ENCODE measurements at places on chromosomes 11 and 22.
A peak's percentile ranks its signal among the peaks of the same experiment; 100 is the strongest.

GRCh38 chr11:58497951-58498350, 10.0 kb downstream of the OR5B21 start:
- no peak for DNase-seq

- DNase-seq: no peak
These were observed 10.9 kb downstream of the GAS2 start for GRCh38 chr11:22677153-22677903.

DNA sequence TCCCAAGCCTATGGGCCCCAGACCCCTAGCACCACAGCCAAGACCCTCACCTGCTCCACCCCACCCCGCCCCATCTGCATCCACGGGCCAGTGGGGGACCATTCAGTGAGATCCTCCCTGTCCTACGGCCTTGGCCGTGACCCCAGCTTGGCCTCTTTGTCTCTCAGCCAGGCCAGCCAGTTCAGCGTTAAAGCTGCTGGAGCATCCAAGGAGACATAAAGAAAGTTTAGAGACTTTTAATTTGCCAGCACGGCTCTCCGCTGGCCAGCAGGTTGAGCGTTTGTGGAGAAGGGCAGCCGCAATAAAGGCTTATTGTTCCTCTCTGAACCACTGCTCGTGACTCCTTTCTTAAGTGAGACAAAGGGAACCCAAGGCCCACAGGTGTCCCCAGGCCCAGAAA, 49.3 kb upstream of the LMO1 start:
- no peak for DNase-seq

GRCh38 chr11:121091492-121092152, 9.4 kb upstream of the TECTA start:
- DNase-seq: peak; percentile 14

- DNase-seq: no peak
These were observed 15.4 kb downstream of the XRCC6 start for GRCh38 chr22:41636467-41636866.

DNA sequence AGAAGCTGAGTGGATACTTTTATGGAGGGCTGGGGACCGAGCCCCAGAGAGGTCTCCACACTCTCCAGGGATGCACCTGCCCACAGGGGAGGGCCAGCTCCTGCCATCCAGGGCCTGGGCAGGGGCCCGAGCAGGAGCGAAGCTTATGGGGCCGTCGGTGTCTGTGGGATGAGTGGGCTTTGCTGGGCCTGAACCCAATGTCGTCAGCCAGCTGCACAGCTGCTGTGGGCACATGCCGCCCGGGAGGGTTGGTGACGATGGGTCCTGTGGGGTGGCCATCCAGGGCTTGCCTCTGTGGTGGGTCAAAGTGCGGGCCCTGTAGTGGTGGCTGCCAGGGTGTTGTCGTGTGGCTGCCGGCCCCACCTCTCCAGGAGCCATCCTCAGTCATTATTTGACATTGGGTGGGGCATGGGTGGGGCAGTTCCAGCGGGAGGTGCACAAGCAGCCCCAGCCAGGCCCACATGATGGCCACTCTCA, 447.1 kb downstream of the TBC1D22A start:
- DNase-seq: no peak

GRCh38 chr11:45906096-45906682, 882 bp downstream of the FREY1 start:
- peak; percentile 26 for DNase-seq

GRCh38 chr11:69817265-69818230, 1.7 kb downstream of the FGF3 start:
- DNase-seq: no peak

DNA sequence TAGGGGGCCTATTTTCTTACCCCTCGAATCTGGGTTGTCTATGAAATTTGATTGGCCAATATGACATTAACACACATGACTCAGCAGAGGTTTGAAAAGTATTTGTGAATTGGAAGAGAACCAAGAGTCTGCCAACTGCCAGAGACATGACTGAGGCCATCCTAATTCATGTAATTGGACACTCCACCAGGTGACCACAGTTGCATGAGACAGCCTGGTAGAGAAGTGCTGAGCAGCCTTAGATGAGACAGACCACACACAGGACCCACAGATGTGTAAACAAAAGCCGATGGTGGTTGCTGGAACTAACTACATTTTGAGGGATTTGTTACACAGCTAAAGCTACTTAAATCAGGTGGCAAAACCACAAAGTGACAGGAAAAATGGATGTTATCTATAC, 855 bp upstream of the MS4A5 start:
- DNase-seq: no peak

- DNase-seq: no peak
These were observed 711.6 kb downstream of the METTL15 start for GRCh38 chr11:28819741-28820140.

DNA sequence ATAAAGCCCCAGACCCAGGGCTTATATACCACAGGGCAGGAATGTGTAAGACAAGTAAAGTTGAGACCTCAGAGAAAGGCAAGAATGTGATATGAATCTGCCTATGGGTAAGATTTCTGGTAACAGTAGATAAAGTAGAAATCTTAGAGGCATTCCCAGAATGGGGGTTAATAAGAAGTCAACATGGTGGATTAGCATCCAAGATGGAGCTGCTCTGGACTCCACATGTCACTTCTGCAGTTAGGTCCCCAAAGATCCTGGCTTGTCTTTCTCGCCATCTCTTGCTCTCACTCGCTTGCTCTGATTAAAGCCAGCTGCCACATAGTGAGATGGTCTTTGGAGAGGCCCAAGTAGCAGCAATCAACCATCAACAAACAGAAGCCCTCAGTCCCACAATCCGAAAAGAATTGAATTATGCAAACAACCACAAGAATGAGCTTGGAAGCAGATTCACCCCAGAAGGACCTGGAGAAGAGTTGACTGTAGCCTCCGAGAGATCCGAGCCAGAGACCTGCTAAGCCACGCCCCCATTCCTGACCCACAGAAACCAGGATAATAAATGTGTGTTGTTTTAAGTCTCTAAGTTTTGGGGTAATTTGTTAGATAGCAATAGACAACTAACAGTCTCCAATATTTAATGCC, 5.4 kb upstream of the C11orf86 start:
- no peak for DNase-seq

DNA sequence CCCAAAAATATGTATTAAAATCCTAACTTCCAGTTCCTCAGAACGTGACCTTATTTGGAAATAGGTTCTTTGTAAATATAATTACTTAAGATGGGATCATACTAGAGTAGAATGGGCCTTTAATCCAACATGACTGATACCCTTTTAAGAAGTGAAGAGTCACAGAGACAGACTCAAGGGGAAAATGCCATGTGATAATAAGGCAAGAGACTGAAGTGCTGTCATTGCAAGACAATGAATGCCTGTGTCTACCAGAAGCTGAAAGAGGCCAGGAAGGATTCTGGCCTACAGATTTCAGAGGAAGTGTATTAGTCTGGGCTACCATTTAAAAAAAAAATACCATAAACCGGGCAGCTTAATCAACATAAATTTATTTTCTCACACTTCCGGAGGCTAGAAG, 85.9 kb upstream of the LRRC55 start:
- DNase-seq: no peak

- peak; percentile 71 for DNase-seq
These were observed 10.2 kb downstream of the PACS1 start for GRCh38 chr11:66080055-66080817.

GRCh38 chr11:86740628-86741483, 59.5 kb upstream of the PRSS23 start:
- DNase-seq: no peak

DNA sequence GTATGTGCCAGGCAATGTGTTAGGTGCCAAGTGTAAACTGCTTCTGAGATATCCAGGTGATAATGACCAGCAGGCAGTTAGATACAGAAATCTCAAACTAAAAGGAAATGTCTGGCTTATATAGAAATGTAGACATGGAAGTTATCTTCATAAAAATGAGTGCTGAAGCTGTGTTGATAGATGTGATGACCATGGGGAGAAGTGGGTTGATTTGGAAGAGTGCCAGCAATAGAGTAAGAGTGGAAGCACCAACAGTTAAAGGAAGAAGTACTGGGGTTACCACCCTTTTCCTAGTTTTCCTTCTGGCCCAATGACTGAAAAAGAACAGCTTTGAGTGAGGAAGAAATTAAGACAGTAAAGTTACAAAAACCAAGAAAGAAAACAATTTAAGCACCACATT, 68.5 kb downstream of the C2CD3 start:
- DNase-seq: no peak

DNA sequence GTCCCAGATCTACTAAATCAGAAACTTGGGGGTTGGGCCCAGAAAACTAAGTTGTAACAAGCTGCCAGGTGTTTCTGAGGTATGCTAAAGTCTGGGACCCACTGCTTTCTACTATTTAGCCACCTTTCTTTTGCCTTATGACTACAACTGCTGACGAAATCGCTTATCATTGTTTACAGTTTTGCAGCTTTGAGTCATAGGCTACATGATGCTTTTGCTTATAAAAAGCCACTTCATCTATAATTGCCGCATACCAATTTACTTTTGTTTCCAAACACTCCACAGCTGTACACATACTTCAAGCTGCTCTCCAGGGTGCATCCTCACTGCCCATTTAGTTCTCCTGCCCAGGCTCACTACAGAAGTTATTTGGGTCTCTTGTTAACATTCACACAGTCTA, 144.7 kb downstream of the ENTHD1 start:
- no peak for DNase-seq

GRCh38 chr22:40654522-40655167, 18.1 kb upstream of the MRTFA start:
- no peak for DNase-seq

- no peak for DNase-seq
These were observed 126.3 kb downstream of the MPPED2 start for GRCh38 chr11:30459821-30460220.

DNA sequence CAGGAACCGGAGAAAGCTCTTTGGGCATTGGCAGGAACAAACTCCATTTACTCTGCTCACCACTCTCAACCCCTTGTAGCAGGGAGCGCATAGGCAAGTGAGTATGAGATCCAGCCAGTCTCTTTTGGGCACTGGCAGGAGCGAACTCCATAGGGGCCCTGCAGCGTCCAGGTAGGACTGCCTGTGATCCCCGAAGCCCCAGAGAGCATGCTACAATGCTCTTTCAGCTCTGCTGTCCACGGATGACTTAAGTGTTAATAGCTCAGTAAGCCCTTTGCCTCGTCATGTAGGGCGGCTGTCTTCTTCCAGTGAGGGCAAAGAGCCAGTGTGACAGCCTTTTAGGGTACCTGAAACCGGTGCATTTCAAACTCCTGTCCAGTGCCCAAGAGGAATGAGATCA, 1525.6 kb upstream of the RAG2 start:
- DNase-seq: no peak

- peak; percentile 8 for DNase-seq
These were observed 250.3 kb downstream of the BRD1 start for GRCh38 chr22:49577168-49578060.

DNA sequence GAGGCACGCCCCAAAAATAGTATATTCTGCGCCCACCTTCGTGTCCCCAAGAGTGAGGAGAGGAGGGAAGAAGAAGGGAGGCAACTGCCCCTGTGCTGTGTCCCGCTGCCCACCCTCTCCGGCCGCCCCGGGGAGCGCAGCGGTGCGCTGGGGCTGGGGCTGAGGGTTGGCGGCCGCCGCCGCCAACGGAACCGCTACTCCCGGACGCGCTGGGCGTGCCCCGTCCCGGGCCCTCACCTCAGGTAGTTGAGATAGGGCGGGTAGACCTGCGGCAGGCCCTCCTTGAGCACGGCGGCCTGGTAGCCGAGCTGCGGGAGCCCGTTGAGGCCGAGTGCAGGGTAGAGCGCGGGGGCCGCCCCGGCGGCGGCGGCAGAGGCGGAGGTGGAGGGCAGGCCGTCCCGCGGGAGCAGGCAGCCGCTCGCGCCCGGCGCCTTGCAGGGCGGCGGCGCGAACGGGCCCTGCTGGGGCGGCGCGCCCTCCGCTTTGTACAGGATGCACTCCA, 2.4 kb downstream of the PGR start:
- DNase-seq: no peak

Measured in CD4-positive, alpha-beta T cell treated with Interleukin-4 for 1 hour (primary cell).